ENCODE measurements at places on chromosomes 1 and 21.

- no peak for DNase-seq
These were observed 98.5 kb upstream of the NGF start for GRCh38 chr1:115436596-115436995.

DNA sequence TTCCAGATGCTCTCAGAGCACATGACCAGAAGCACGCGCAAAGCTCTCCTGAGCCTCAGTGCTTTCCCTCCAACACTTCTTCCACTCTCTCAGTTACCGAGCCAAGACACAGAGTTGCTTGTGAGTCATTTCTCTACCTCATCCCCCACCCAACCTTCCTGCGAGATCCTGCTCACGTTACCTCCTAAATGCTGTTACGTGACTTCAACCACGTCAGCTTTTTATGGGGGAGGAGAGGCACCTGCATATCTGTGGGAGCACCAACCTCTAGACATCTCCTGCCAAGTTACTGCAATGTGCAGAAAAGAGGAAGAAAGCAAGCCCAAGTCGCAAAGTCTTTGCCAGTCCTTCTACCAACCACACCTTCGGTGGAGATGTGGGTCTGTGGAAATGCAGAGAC, 27.2 kb upstream of the ERG start:
- no peak for DNase-seq

- no peak for DNase-seq
These were observed 1.6 kb downstream of the ZNF648 start for GRCh38 chr1:182059936-182060335.

GRCh38 chr1:236030534-236030933, 34.4 kb downstream of the NID1 start:
- DNase-seq: no peak

DNA sequence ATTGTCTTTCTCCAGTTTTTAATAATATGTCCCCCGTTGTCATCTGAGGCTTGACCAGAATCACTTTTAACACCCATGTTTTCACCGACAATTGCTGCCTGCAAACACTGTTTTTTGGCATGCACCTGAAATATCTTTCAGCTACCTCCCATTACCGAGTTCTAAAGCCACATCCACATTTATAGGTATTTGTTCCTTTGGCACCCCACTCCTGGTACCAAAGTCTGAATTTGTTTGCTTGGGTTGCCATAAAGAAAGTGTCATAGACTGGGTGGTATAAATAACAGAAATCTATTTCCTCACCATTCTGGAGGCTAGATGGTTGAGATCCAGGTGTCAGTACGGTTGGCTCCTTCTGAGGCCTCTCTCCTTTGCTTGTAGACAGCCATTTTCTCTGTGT, 94.2 kb downstream of the OBSCN start:
- DNase-seq: no peak

GRCh38 chr1:184116287-184116686, 64.8 kb downstream of the TSEN15 start:
- no peak for DNase-seq

GRCh38 chr1:89660224-89661061, 27.5 kb downstream of the LRRC8C start:
- DNase-seq: no peak

GRCh38 chr1:199041173-199041914, 402.5 kb downstream of the PTPRC start:
- no peak for DNase-seq

DNA sequence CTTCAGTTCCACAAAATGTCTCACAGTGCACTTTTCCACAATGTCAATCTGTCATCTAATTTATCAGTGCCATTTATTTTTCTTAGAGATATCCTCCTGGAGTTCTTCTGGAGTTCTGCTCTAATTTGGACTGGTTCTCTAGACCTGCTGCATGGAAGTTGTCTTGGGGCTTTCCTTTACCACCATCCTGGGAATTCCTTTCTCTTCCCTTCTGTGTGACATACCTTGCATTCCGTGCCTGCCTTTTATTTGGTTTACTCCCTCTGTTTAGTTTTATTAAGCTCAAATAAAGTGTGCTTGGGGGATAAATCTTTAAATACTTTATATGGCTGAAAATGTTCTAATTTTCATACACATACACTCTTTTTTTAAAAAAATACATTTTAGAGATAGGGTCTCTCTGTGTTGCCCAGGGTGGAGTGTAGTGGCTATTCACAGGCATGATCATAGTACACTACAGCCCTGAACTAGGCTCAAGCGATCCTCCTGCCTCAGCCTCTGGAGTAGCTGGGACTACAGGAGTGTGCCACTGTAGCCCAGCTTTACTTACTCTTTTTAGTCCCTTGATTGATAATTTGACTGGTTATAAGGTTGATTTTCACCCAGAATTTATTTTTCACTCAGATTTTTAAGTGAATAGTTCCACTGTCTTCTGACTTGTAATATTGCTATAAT, 14.4 kb downstream of the MTF2 start:
- no peak for DNase-seq

DNA sequence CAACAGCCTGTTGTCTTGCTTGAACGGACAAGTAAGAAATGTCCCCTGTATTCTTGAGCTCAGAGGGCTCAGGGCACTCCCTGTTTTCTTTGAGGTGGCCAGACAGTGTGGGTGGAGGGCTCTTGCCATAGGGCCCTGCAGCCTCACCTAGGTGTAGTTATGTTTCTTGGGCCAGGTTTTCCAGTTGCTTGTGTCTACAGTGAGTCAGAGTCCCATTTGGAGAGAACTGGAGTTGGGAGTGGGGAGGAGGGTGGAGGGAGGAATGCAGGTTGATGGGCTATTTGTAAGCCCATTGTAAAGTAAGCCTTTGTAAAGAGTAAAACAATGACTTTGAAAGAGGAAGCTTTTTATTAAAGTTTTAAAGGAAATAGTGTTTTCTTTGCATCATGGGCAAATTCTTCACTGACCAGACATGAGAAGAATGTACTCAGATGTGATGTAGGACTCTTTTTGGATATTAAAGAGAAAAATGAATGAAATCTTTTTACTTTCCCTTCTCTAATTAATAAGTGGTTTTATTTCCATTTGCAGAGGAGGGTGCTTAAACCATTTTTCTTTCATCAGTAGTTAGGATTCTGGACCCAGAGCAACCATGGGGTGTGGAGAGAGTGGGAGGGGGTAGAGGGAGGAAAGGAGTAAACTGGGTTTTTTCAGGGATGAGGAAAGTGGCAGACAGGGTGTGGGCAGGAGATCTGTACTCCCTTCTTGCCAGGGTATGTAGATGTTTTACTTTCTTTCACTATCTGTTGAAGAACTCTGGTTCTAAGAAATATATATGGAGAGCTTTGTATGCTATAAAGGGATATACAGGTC, 45.1 kb upstream of the MACF1 start:
- DNase-seq: no peak

DNA sequence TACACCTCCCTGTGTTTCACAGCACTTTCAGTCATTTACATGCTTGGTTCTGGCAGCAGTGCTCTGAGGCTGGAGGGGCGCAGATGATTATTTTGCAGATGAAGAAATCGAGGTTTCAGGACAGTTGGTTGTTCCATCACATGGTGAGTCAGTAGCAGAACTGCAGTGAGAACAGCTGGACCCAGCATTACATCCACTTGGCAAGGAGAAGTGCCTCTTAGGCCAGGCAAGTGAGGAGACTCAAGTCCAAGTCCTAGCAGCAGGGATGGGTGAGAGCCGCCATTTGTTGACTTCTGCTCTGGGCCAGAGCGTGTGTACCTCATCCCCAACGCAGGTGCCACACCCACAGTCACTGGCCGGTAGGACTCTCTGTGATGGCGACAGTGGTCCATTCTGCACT, 26.8 kb upstream of the EPHA8 start:
- no peak for DNase-seq

DNA sequence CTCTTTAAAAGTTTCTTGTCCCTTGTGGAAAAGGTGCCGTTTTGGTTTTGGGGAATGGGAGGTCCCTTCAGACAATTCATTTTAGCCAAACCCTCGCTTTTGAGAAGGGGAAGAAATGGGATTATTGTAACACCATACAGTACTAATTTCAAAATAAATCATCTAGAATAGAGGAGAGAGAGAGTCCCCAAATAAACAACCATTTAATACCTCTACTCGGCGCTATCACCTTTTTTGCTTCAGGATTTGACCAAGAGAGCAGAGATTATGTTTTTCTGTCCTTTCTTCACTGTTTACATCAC, 770 bp upstream of the RC3H1 start:
- DNase-seq: no peak

DNA sequence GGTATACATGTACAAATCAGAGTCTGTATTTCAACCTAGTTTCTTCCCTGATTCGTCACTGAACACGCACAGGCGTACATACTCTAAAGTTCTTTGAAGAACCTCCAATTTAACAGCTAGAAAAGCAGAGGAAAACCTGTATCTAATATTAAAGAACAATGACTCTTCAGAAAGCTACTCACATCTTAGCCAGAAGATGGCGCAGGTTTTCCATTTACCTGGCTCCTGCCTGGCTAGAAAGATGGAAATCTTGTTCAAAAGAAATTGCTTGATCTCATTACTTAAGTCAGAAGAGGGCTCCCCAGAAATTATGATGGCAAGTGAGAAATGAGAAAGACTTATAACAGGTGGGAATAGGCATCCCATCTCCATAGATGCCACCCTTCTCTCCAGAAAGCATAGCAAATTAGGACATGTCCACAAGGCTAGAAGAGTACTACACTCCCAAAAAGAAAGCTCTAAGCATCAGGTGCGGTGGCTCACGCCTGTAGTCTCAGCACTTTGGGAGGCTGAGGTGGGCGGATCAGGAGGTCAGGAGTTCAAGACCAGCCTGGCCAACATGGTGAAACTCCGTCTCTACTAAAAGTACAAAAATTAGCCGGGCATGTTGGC, 19.0 kb upstream of the L1TD1 start:
- no peak for DNase-seq

GRCh38 chr1:67838180-67838910, 5.1 kb upstream of the GNG12 start:
- no peak for DNase-seq

- DNase-seq: no peak
These were observed 50.5 kb upstream of the PRELP start for GRCh38 chr1:203424861-203425662.

GRCh38 chr1:200445213-200445612, 35.4 kb upstream of the ZNF281 start:
- no peak for DNase-seq

DNA sequence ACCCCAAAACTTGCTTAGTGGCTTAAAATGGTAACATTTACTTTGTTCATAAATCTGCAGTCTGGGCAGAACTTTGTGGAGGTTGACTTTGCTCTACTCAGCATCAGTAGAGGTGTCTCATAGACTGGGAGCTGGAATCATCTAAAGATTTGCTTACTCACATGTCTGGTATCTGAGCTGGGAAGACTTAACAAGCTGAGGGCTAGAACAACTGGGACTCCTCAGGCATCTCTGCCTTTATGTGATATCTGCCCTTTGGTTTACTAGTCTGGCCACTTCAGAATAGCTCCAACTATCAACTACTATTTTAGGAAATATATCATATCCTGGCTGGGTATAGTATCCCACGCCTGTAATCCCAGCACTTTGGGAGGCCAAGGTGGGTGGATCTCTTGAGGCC, 82.5 kb downstream of the C4BPA start:
- DNase-seq: no peak

DNA sequence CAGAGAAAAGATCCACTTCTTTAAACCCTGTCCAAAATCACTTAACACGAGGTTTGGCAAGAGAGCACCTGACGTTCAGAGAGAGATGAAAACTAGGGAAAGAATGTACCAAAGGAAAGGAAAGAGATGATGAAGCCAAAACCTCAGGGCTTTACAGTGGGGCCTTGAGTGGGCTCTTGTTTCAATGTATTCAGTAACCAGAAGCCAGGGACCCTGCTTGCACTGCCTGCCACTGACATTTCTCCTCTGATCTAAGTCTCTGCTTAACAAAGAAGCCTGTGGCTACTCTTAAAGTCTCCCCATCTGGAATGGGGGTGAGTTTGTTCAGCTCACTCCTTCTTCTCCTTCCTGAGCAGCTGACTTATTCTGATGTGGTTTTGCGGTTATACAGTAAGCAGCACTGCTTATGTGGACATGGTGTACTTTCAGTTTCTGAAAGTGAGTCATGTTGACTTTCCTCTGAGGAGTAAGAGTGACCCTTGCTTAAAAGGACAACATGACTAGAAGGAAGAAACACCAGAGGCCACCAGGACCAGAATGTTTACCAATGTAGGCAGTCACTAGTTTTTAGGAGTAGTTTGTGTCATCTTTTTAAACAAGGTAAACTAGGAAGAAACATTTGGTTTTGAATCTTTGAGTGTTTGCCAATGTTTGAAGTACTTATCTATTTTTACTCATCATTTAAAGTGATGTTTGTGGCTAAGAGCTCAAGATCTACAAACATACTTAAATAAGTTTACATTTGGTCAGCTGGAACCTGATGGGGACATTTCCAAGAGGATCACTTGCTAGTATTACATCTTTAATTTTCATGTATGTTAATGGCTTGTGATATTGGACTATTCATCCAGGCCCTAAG, 87.4 kb downstream of the FASLG start:
- DNase-seq: no peak
